ENCODE measurements at places on chromosomes 1 and 21. TPM values are rescaled to one million over a fixed set of nuclear protein-coding genes. Genes with fewer than 3 reads are reported as not detected.

INSRR gene
- total RNA-seq, result not detected

AADACL4 gene
- not detected for total RNA-seq

KCNE2 gene
- total RNA-seq, result not detected

KHDC4 gene
- total RNA-seq, result 14.6 TPM

ITLN2 gene
- total RNA-seq, result not detected

SF3B4 gene
- total RNA-seq, result 12.5 TPM

C1orf94 gene
- not detected for total RNA-seq

TGFB2 gene
- 13.4 TPM for total RNA-seq

LCE1F gene
- not detected for total RNA-seq

SPRR1A gene
- total RNA-seq, result not detected

PSEN2 gene
- total RNA-seq, result 42.7 TPM

CRP gene
- total RNA-seq, result not detected

SELENBP1 gene
- total RNA-seq, result 0.13 TPM

SFN gene
- total RNA-seq, result 0.13 TPM

TNN gene
- not detected for total RNA-seq

TMPRSS2 gene
- not detected for total RNA-seq

UBXN11 gene
- 1.7 TPM for total RNA-seq

CRYAA gene
- not detected for total RNA-seq

C4BPB gene
- not detected for total RNA-seq

LRRN2 gene
- total RNA-seq, result 0.38 TPM

SERINC2 gene
- total RNA-seq, result 15.0 TPM

LCE3A gene
- not detected for total RNA-seq

CACYBP gene
- 218 TPM for total RNA-seq
